ENCODE measurements at places on chromosomes 6 and 20.

DNA sequence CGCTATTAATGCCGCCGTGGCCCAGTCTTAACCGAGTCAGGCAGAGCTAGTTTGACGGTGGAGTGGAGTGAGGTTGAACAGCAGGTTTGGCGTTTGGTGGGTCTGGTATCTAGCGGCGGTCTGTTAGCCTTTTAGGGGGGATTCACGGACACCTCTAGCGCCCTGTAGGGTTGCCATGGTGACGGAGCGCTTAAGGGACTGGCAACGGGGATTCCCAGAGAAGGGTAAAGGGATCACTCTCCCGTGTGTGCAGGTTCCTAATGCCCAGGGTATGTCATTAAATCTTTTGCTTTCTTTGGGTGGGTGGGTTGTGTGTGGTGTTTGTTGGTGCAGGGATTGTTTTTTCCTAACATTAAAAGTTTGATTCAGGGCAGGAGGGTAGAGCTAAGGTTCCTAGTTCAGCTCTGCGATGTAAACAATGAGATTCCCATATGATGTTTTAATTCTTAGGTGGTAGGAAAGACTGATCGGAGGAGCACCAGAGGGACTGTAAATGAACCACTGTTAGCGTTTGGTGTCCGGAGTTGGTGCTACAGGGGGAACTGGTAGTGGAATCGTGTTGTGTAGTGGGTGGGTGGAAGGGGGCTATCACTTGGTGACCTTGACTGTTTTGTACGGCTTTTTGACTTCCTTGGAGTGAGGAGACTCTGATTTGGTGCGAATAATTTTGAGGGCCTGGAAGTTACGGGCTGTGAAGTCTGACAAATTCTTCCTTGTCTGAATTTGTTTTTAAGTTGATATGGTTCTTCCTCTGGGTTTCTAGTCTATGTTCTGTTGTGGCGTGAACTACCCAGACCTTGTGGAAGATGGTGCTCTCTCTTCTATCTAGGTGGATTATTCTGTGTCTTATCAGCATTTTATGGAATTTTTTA is 5.0 kb downstream of the BRD2 start:
- no peak for DNase-seq

DNA sequence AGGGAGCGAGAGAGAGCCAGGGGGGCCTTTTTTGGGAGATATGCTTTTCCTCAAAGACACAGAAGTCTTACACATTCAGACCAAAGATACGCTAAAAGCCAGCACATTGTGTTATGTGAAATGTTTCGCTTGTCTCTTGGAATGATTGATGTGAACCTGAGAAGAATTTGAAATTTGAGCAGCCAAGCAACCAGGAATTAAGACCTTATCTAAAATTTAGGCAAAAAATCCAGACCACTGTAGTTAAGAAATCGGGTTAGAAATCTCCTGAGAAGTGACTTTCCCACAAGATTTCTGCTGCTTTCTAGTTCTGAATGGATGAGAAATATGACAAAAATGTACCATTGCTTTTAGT is 223.2 kb upstream of the GMDS start:
- no peak for DNase-seq

DNA sequence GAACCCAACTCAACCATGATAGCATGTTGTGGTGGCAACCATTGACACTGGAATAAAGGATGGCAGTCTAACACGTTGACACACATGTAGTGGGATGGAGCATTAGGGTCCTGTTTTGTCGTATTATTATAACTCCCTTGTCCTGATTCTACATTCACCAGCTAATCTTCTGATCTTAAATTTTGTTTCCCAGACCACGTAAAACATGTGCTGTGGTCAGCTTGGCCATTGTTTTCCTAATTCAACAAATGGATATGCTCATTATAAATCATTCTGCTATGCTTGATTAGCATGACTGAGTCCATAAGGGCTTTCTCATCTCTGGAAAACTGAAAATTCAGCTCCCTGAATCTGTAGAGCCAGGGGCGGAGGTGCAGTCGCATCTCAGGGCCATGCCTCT is 15.0 kb downstream of the MRAP2 start:
- DNase-seq: no peak

- DNase-seq: no peak
These were observed 177.2 kb downstream of the TSHZ2 start for GRCh38 chr20:53149148-53149889.

DNA sequence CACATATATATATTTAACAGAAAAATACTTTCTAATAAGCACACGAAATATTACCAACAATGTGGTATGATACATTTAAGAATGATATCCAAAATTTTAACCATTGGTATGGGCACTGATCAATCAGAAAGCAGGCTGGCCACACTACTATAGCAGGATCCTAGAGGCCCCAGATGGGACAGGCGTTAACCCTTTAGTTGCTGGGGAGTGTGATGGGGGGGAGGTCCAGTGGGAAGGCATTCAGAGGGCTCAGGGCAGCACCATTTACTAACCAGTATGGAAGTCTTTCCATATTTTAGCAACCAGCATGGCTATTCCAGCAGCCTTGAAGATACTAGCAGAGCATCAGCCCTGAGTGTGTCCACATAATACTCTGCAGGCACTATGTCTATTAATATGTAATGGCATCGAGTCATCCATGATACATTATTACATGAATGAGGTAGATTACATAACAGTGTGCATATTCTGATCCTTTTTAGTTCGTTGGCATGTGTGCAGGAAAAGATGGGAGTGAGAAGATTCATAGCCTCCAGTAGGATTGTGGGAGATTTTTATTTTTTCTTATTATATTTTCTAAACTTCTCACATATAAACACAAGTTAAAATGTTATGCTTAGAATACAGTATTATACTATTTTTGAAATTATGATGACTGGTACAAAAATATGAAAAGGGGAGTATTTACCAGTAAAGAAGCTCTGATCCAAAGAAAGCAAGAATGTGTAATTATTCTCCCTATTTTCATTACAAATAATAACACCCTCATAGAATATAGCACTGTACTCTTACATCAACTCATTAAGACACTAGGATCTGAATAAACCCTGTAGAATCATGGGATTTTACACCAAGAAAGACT is 78.9 kb downstream of the FAM217A start:
- no peak for DNase-seq

- DNase-seq: peak; percentile 26
These were observed 62.2 kb downstream of the FILIP1 start for GRCh38 chr6:75431379-75431778.
